Motor neuron (in vitro differentiated cells): ENCODE measurements at places on chromosomes 3 and 15. TPM values are rescaled to one million over a fixed set of nuclear protein-coding genes. Genes with fewer than 3 reads are reported as not detected.

LRRC34 gene
- 7.1 and 10.4 TPM in 2 replicates for total RNA-seq

FEZF2 gene
- 0.15 TPM in 1 of 2 replicates, not detected in the other for total RNA-seq

SCAANT1 gene
- total RNA-seq: not detected in 2 replicates

CCNB2 gene
- total RNA-seq: 1.2 and 2.2 TPM in 2 replicates

CCR8 gene
- total RNA-seq: not detected in 2 replicates

KCNAB1 gene
- total RNA-seq: 2.8 and 3.6 TPM in 2 replicates

PAK6 gene
- 0.81 and 3.3 TPM in 2 replicates for total RNA-seq

UBA7 gene
- 30.2 and 36.8 TPM in 2 replicates for total RNA-seq

MAGI1 gene
- total RNA-seq: 66.3 and 67.6 TPM in 2 replicates

IGSF11 gene
- 0.28 and 0.45 TPM in 2 replicates for total RNA-seq

SLCO2A1 gene
- 0.68 and 2.6 TPM in 2 replicates for total RNA-seq

CCDC33 gene
- 6.9 and 7.4 TPM in 2 replicates for total RNA-seq

KLHL40 gene
- 0.54 TPM in 1 of 2 replicates, not detected in the other for total RNA-seq

SPESP1 gene
- total RNA-seq: 22.9 and 24.6 TPM in 2 replicates

AP3B2 gene
- total RNA-seq: 4.0 and 4.7 TPM in 2 replicates

PRSS50 gene
- 0.08 and 0.18 TPM in 2 replicates for total RNA-seq

CSTA gene
- 0.85 and 0.97 TPM in 2 replicates for total RNA-seq

AHSG gene
- not detected in 2 replicates for total RNA-seq

SLC27A2 gene
- 0.50 and 0.87 TPM in 2 replicates for total RNA-seq

MESP2 gene
- total RNA-seq: 0.18 and 0.41 TPM in 2 replicates

ELL3 gene
- 0.38 and 0.81 TPM in 2 replicates for total RNA-seq

EFHB gene
- total RNA-seq: 0.41 and 0.78 TPM in 2 replicates

ACTRT3 gene
- 0.36 TPM in 1 of 2 replicates, not detected in the other for total RNA-seq

GOLGA8R gene
- 2.7 and 4.2 TPM in 2 replicates for total RNA-seq
